ENCODE measurements at places on chromosomes 2 and 18.

DNA sequence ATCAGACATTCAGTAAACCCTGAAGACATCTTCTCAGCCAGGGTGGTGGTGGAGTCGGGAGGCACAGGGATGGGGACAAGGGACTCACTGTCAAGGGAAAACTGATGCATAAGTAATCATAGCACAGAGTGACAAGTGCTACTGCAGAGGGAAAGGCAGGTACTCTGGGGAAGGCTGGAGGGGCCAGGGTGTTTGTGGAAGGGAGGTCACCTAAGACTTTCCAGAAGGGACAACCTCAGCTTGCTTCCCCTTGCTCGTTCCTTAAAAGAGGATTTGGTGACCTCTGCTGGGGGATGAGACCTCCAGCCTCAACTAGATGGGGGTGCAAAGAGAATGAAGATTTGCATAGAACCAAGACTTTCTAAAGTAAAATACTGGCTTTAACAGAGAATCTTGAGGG, 99.5 kb downstream of the SLC4A3 start:
- no peak for DNase-seq

- DNase-seq: no peak
Observed at GRCh38 chr2:173568054-173568453, 213.4 kb downstream of the CDCA7 start.

- no peak for DNase-seq
Observed at GRCh38 chr2:10983711-10984110, 72.0 kb downstream of the KCNF1 start.

DNA sequence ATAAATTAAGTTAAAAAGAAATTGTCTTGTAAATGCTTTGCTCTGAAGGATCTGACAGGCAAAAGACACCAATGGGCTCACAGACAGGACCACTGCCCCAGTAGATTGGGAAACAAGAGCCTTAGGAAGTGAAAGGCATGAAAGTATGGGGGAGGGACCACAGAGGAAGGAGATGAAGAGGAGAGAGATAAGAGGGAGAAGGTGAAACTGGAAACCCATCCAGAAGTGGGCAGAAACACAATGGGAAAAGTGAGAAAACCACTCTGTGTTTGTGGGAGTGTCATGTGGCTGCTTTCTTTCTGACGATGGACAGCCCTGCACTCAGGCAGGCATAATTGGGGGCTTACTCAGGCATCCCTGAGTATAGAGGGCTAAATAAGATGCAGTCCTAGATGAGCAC, 101.5 kb upstream of the STON1 start:
- DNase-seq: no peak

DNA sequence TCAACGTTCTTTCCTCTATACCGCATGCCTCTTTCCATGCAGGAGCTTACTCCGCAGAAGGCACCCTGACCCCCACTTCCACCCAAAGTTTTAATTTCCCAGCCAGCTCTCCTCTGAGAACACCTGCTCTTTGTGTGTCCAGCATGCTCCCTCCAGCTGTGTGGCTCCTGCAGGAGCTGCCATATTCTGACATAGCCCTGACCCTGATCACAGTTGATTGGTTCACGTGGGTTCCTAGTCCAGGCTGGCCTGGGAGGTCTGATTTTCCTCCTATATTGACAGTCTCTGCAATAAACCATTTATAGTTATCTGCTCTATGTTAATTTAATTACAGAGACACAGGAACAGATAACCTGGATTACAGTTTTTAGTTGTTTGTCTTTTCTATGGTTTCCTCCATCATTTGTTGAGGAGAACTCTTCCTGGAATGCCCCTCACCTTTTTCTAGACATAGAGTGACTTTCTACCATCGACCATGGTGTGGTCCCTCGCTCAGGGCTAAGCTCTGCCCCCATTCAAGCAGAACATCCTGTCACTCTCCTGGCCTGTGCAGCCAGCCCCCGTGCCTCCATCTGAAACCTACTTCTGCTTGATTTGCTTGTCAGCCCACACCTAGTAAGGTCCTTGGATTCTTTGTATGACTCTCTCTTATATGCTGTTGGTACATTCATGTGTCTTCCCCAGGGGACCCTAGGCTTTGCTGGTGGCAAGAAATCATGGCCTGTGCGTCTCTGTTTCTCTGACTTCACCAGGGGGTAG, 231.5 kb downstream of the LPIN1 start:
- DNase-seq: no peak

- DNase-seq: no peak
Observed at GRCh38 chr2:231597014-231597611, 4.4 kb downstream of the TEX44 start.

GRCh38 chr2:48248251-48248933, 281.6 kb upstream of the STON1 start:
- DNase-seq: no peak

- no peak for DNase-seq
Observed at GRCh38 chr2:122077114-122077513, 321.7 kb downstream of the TSN start.

DNA sequence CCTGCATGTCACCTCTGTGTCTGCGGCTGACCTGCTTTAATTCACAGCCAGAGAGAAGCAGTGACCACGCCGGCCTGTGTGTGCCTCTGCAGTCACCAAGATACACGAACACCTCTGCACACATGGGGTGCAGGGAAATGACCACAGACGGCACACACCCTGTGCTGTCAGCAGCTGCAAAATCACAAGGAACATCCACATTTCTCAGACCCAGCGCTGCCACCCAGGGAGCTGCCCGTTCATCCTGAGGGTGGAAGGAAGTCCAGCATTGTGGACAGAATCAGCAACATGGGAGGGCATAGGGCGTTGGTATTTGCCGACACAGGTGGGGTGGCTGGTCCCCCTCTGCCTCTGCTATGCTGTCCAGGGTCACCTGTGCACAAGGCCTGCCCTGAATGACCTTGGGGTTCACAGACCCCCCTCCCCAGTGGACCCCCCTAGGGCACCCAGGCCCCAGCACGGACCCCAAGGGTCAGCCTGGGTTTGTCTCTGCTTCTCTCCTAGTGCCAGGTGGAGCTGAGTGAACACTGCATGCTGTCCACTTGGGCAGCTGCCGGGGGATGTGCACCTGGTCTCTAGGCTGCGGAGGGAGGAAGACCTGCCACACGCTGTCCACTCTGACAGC, 107.4 kb downstream of the PXDN start:
- DNase-seq: no peak
